ENCODE measurements at places on chromosomes 12 and 14. TPM values are rescaled to one million over a fixed set of nuclear protein-coding genes. Genes with fewer than 3 reads are reported as not detected.
A peak's percentile ranks its signal among the peaks of the same experiment; 100 is the strongest.

DNA sequence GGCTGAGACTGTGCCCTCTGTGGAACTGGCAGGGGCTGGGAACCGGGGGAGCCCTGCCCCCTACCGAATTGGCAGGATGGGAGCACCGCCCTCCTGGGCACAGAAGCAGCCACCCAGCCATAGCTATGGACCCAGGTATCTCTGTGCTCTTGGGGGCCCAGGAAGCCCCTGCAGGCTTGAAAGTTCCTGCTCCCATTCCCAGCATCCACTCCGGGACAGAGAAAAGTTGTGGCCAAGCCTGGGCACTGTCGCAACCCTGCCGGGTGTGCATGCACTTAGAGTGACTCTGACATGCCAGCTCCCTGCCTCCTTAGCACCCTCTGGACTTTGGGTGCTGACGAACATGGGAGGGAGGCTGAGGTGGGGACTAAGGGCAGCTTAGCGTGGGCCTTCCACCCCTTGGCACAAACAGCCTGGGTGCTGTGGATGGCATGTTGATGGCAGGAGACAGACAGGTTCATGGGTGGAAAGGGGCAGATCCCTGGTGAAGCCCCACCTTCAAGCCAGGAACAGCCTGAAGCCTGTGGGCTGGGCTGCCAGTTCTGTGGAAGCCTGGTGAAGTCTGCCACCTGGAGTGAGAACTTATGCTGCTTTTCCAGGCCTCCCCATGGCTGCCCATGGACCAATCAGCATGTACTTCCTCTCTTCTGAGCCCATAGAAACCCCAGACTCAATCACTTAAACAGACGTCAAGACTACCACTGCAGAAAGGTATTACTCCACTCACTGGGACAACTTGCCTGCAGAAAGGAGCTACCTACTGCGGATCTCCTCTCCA lies 279.0 kb downstream of the ATXN7L3B start:
- no peak for DNase-seq

DNA sequence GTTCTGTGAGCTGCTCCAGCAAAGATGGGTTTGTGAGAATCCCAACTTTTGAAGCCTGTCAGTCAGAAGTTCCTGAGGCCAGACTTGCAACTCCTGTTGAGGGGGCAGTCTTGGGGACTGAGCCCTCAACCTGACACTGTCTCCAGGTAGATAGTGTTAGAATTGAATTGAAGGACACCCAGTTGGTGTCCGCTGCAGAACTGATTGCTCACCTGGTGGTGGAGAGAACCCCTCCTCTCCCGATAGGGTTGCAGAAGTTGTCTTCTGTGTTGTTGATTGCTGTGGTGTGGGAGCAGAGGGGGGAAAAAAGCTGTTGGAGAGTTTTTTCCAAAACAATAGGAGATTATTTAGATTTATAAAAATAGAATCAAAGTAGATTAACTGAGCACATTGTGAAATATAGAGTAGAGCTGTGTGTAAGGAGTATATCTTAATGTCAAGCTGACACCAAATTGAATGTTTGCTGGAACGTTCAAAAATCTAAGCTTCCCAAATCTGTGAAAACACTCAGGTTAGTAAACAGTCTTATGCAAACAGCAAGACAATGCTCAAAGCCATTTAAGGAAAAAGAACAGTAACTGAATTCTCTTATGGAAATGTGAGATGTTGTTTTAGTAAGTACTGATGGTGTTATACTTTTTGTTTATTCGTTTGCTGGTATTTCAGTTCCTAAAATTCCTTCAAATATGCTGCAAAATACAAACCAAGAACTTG lies 18.6 kb downstream of the HIF1A start:
- no peak for DNase-seq

- DNase-seq = no peak
Observed at GRCh38 chr14:81464253-81465002, 64.3 kb upstream of the STON2 start.

DNA sequence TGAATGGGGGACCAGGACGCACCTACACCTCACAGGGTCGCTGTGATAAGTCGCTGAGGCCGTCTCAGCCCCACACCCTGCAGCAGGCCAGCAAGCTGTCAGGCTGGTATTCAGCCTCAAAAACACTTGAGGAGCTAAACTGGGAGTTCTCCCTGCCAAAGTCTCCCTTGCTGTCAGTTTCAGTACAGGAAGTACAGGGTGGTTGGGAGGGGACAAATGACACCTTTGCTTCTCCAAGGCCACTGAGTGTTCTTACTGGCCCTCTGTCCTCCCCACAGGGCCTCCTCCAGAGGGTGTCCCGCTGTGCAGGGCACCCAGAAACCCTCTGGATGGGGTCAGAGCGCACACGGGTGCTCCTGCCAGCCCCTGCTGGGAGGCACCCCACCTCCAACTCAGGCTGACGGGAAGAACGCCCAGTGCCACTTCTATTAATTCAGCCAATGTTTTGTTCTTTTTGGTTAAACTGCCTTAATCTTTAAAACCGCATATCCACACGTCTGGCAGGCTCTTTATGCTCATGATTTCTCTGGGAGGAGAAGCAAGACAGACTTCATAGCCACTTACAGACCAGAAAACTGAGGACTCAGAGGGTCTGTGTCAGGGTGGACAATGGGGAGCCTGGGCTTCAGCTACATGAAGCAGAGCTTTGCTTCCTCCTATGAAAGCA lies 75.9 kb downstream of the ITPK1 start:
- peak; percentile 71 for DNase-seq

DNA sequence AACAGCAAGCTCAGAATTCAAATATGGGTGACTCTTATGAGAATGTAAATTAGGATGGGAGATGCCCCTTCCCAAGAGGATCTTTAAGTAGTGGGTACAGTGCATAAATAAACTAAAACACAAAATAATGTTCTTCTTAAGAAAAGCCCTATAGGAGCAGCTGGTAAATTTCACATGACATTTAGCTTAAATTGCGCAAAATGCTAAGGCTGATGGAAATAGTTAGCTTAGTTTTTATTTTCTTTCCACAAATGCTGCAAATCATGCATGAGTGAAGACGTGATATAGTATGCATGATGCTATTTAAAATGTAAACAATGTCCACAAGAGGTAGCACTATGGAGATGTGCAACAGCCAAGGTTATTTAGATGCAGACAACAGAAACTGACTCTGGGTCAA lies 328.1 kb downstream of the ATP23 start:
- DNase-seq = no peak

- DNase-seq = no peak
Observed at GRCh38 chr12:65081496-65081895, 39.6 kb downstream of the WIF1 start.

- DNase-seq = peak; percentile 86
Observed at GRCh38 chr14:104732355-104732804, 8.4 kb downstream of the ADSS1 start.

- DNase-seq = no peak
Observed at GRCh38 chr14:100278702-100279101, 27.5 kb downstream of the SLC25A29 start.

- DNase-seq = no peak
Observed at GRCh38 chr14:99402950-99403349, 77.7 kb downstream of the SETD3 start.

DNA sequence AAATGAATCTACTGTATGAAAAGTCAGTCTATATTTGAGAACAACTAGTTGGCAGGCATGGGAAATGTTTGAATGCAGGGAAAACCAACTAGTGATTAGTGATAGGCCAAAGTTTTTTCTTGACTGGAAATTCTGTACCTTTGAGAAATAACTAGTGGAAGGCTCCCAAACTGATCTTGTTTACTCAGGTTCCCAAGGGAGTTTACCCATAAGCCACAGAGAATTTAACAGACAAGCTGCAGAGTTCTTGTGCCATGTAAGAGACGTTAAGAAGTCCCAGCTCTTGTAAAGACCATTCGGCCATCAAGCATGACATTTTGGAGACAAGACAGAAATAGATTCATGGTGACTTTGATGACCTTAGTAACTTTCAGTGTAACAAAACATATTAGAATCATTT lies 1882.8 kb upstream of the SEL1L start:
- DNase-seq = no peak

GRCh38 chr12:68317047-68317667 lies 15.0 kb downstream of the MDM1 start:
- DNase-seq = no peak

DNA sequence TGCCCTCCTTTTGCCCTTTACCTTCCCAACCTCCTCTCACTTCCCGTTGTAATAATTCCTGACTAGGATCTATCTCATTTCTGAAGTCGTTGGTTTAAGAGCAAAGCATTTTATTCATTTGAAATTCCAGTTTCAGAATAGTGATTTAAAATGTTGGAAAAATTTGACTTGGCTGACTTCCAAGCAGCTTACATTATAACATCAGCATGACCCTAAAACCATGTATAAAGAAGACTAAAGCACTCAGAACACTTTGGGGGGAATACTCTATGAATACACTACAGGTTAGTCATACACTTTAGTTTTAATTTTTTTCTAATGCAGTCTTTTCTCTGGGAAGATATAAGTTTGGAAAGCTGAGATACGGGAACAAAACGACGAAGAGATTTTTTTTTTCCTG lies 161.1 kb downstream of the BTG1 start:
- no peak for DNase-seq

DNA sequence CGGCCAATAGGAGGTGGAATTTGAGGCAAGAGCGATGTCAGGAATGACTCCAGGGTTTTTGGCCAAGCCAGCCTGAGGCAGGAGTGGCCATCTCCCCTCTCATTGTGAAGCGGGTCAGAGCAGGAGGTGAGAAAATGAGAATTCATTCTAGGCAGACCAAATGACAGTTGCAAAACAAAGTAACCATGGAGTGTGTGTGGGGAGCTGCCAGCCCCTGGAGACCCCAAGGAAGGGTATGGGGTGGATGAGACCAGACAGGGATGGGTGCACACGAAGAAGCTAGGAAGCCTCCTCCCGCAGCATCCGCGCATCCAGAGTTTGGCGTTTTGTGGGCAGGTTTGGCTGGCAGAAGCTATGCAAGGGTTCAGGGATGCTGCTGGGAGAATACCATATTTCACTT lies 38.8 kb downstream of the FZD10 start:
- DNase-seq = no peak

DNA sequence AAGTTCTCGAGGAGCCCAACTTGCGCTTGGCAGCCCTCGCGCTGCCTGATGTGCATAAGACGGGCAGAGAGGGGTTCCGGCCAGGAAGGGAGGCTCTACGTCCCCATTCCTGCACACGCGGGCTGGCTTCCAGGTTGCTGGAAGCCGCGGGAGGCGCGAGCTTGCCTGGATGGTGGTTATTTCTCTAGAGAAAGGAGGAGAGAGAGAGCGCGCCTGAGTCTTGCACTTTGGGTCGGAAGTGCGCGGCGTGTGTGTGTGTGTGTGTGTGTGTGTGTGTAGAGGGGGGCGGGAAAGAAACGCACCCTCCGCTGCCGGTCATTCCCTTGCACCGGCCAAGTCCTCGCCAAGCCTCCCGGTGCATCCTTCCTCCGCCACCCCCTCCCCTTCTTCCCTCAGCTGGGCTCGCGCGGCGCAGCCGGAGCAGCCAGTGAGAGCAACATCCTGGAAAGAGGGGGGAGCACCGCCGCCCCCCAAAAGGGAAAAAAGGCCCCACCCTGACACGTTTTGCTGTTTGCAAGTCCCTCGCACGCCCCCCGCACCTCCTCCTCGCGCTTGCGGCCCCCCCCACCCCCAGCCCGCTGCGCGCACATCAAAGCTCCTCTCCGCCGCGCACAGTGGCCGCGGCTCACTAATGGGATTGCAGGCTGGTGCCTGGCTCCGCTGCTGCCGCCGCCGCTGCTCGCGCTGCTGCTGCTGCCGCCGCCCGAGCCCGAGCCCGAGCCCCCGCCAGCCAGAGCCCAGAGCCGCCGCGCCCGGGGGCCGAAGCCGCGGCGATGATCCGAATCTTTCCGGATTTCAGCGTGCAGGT lies 4.4 kb upstream of the NPAS3 start:
- no peak for DNase-seq

DNA sequence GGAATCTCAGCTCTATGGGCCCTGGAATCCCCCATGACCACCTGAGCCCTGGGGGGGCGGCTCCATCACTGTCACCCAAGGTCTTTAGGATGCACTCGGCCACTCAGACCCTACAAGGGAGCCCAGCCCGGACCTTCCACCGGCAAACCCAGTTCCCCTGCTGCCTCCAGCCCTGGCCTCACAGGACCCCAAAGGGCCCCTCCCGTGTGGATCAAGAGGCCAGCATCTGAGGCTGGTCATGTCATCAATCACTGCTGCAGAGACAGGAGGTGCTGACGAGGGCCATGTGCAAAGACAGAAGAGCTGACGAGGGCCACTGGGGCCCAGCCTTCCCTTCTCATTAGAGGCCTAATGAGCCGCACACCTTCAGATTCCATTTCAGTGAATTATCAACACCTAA lies 39.0 kb upstream of the SFSWAP start:
- DNase-seq = no peak

DNA sequence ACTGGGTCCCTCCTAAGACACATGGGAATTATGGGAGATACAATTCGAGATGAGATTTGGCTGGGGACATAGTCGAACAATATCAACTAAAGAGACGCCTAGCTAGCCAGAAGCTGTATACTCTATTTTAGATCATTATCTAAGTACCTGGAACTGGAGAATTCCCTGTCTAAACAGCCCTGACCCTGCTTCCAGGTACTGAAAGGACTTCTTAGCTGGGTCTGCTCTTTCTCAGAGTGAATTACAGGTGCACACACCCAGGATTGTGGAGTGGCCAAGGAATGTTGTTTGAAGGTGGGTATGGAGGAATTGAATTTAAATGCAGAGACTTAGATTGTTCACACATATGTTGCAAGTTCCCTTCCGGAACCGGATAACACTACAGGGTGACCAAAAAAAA lies 733.0 kb downstream of the RPS29 start:
- no peak for DNase-seq

DNA sequence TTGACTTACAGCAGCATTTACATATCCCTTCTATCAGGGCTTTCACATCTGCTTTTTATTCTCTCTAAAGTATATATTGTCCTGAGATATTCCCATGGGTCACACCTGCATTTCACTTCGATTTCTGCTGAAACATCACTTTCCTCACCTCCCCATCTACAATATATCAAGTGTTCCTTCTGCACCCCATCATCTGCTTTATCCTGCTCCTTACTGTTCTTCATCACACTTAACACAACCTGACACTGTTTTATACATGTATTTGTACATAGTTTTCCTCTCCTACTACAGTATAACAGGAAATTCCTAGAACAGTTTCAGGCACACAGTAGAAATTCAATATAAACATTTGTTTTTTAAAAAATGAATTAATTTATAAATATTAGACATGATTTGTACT lies 203.1 kb downstream of the EGLN3 start:
- DNase-seq = no peak

DNA sequence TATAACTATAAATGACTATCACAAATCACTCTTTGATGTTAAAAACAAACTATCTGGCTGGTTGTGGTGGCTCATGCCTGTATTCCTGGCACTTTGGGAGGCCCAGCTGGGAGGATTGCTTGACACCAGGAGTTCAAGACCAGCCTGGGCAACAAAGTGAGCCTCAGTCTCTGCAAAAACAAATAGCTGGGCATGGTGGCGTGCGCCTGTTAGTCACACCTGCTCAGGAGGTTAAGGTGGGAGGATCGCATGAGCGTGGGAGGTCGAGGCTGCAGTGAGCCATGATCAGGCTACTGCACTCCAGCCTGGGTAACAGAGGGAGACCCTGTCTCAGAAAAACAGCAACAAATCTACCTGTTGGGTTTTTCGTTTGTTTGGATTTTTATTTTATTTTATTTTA lies 5.4 kb downstream of the TXNRD1 start:
- DNase-seq = no peak

Gene DCD
- total RNA-seq = not detected

Gene RNASE1
- 654 TPM for total RNA-seq

Gene LRRC9
- not detected for total RNA-seq

Gene COL2A1
- not detected for total RNA-seq

Gene OR10P1
- not detected for total RNA-seq

Gene NGB
- not detected for total RNA-seq

Data from heart left ventricle (tissue), 16 donors.